Placental pericyte (primary cell): ENCODE measurements at places on chromosomes 11 and 22. TPM values are rescaled to one million over a fixed set of nuclear protein-coding genes. Genes with fewer than 3 reads are reported as not detected.

Gene MPPED1
- total RNA-seq = not detected in 2 replicates

Gene CD6
- not detected in 2 replicates for total RNA-seq

Gene GAS2
- 0.57 and 0.66 TPM in 2 replicates for total RNA-seq

Gene HOATZ
- not detected in 2 replicates for total RNA-seq

Gene TOM1
- 75.2 and 269 TPM in 2 replicates for total RNA-seq

Gene ESRRA
- total RNA-seq = 23.2 and 36.2 TPM in 2 replicates

Gene CEND1
- total RNA-seq = 0.22 and 1.4 TPM in 2 replicates

Gene CHRNA10
- 0.66 and 1.1 TPM in 2 replicates for total RNA-seq

Gene HEPN1
- total RNA-seq = not detected in 2 replicates

Gene OR56A1
- under 0.01 TPM in 1 of 2 replicates, not detected in the other for total RNA-seq

Gene OR52E8
- 1.0 TPM in 1 of 2 replicates, not detected in the other for total RNA-seq

Gene OR51B5
- 0.57 TPM in 1 of 2 replicates, not detected in the other for total RNA-seq

Gene SCUBE2
- 0.86 and 2.6 TPM in 2 replicates for total RNA-seq

Gene MS4A4A
- not detected in 2 replicates for total RNA-seq

Gene RCOR2
- total RNA-seq = 1.5 and 1.6 TPM in 2 replicates

Gene FAM227A
- 1.3 and 1.8 TPM in 2 replicates for total RNA-seq

Gene SCGB1D2
- not detected in 2 replicates for total RNA-seq

Gene SLC25A18
- under 0.01 TPM in 1 of 2 replicates, not detected in the other for total RNA-seq

Gene LMO1
- total RNA-seq = not detected in 2 replicates

Gene OR8U1
- total RNA-seq = not detected in 2 replicates

Gene ZNF214
- total RNA-seq = 0.22 and 1.4 TPM in 2 replicates

Gene SCGB1A1
- total RNA-seq = not detected in 2 replicates

Gene FKBP2
- total RNA-seq = 35.2 and 94.5 TPM in 2 replicates

Gene SCUBE1
- not detected in 2 replicates for total RNA-seq
